Suppressor macrophage (primary cell): ENCODE measurements at places on chromosomes 3 and 15.
A peak's percentile ranks its signal among the peaks of the same experiment; 100 is the strongest.

- DNase-seq: no peak
Observed at GRCh38 chr3:139199421-139200010, 144.3 kb upstream of the MRPS22 start.

- DNase-seq: no peak
Observed at GRCh38 chr3:52318186-52318816, 2.2 kb downstream of the DNAH1 start.

DNA sequence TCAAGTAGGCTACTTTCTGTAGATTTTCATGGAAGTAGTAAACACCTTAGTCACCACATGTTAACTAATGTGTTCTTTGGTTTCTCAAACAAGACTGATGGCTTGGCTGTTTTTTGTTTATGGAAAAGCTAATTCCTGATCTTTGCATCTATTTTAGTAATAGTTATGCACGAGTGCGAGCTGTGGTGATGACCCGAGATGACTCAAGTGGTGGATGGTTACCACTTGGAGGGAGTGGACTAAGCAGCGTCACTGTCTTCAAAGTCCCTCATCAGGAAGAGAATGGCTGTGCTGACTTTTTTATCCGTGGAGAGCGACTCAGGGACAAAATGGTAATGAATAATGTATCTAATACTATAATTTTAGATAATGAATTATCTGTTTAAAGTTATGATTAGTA, 46.6 kb downstream of the SPRED1 start:
- no peak for DNase-seq

DNA sequence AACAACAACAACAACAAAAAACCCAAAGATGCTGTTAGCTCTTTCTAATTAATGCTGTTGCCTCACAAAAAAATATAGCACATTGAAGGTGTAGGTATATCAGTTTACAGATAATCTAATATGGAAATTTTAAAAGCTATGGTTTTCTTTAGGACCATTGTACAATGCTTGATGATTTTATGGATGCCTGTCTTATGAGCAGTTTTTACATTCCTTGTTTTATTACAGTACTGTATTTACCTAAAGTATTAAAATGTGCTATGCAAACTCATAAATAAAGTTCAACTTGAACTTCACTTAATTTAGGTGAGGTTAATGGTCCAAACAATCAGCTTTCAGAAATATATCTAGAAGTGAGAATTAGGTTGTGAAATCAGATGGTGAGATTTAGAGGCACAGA, 212.2 kb upstream of the GOLIM4 start:
- DNase-seq: no peak

DNA sequence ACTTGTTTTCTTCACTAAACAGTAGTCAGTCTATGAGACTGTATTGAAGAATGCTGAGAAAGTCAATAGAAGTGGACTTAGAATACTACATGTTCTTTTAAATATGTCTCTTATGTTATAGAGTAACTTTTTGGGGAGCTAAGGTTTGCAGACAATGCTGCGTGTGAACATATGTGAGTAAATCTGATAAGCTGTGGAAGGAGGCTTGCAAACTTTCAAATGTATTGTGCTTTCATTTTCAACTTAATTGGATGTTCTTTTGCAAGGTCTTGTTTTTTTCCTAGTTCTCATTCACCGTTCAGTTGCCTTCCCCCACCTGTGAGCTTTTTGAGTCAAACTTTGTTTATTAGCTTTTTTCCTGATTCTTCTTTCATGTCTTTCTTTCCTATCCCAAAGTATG, 176.2 kb downstream of the LPP start:
- no peak for DNase-seq

DNA sequence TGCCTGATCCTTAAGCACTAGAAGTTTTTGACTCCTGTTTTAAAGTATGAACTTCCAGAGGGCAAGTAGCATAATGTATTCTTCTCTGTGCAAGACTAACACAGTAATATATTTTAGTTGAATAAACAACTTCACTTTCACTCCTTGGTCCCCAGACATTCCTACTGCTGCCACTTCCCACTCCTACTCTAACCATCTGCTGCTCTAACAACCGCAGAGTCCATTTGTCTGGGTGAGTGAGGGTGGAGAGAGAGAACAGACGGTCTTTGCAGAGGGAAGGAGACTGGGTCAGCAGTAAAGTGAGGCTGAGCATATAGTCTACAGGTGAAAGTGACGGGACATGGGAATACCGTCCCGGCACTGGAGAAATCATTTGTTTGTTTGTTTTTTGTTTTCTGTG, 301.0 kb upstream of the SLCO3A1 start:
- no peak for DNase-seq

DNA sequence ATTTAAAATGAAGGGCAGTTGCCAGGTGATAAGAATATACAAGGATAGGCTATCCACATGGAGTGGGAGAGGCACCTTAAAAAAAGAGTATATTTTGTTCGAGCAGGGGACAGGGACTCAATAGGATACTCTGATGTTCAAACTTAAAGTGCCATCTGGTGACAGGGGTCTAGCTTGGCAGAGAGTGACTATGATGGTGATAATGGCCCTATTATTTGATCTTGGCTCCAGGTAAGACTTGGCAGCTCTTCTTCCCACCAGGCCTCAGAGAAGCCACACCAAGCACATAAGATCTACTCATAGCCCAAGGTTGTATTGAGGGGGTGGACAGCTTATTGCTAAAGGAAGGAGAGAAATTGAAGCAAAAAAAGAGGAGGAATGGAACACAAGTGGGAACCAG, 109.0 kb upstream of the MANF start:
- DNase-seq: peak; percentile 14

DNA sequence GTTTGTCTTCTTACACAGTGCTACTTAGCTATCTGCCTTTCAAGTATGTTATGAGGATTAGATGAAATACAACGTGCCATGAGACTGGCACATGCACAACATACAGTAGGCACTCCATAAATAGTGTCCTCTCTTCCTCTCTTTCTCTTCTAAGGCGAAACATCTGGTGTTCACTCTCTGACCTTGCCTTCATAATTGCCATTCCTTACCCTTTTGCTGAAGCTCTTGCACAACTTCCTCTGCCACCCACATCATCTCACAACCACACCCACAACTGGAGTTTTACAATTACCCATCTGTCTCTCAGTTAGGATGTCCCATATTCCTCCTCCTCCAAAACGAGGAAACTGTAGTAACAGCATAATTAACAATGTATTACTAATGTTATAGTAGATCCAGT, 26.4 kb upstream of the ACP3 start:
- peak; percentile 93 for DNase-seq

DNA sequence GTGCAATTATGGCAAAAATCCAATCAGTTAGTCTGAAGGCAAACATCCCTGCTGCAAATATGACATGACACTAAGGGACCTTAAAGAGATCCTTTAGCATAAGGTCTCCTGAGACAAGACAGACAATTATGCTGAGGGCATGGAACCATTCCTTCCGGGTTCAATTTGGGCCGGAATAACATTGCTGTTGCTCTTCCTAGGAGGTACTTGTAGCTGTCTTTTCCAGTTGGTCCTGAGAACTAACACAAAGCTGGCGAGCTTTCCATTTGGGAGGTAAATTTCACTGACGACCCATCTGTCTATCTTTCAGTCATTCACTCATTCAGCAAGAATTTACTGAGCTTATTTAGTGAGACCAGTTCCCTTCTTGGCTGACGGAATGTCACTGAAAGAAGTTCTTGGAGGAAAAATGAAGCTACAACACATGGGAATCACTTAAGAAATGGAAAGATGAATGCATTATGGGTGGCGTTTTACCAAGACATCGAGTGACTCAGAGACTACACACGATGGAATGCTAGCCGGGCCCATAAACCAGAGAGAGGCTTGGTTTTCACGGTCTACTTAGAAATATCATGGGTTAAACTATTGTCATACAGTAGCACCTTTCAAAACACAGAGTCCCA, 215.5 kb downstream of the PDZRN3 start:
- DNase-seq: no peak

GRCh38 chr3:21544076-21544462, 206.9 kb downstream of the ZNF385D start:
- DNase-seq: no peak

DNA sequence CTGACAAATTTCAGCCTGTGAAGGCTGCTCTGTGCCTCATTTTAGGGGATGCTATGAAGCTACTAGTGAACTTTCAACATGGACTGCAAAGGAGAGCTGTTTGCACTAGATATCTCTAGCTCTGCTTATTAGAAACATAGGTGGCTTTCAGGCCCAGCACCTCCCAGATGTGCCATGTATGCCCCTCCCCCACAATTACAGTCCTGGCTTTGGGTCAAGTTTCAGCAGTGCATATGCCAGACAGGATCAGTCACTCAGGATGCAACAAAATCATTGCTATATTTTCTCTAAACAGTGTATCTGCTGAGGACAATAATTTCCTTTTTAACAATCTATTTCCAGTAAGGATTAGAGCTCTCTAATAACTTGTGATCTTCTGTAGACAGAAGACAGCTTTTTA, 178.8 kb upstream of the STAC start:
- DNase-seq: no peak

- no peak for DNase-seq
Observed at GRCh38 chr3:24296441-24297205, 198.0 kb downstream of the THRB start.

DNA sequence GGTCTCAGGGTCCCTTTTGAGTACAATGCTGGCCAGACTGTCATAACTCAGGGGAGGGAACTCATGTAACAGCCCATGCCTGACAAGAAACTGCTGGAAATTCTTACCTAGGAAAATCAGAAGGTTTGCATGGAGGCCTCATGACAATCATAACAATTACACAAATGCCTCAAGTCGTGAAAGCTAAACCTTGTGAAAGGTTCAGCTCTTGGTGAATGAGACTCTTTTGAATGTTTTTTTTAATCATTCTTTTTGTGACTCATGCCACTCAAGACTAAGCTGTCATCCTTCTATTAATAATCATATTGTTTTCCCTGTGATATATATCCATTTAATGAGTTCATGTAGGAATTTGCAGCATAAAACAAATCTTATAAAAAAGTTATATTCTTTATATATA, 61.4 kb upstream of the LEKR1 start:
- DNase-seq: peak; percentile 27

DNA sequence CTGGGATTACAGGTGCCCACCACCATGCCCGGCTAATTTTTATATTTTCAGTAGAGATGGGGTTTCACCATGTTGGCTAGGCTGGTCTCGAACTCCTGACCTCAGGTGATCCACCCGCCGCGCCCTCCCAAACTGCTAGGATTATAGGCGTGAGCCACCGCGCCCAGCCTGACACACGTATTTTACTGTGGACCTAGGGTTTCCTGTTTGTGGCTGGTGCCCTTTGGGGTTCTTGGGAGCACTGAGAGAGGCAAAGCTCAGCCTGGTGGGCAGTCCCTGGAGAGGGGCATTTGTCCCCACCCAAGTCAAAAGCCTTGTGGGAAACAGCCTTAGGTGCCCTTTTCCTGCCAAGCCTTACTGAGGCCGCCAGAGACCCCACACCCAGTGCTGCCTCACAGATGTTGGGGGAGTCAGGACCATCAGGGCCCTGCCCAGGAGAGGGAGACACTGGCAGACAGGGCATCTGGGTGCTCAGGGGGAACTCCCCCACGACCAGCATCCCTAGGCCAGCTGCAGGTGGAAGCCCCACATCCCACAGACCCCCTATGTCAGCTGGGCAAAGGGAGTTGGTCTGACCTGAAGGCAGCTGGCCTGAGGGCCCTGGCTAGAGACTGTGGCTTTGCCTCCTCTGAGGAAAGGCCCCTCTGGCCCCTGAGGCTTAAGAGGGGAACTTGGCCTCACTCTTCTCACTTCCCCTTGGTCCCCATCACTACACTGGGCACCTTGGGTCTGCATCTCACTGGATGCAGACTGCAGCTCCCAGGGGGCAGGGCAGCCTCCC, 35.1 kb downstream of the DNAH1 start:
- no peak for DNase-seq

- DNase-seq: peak; percentile 19
Observed at GRCh38 chr3:11539218-11539617, 104.5 kb downstream of the VGLL4 start.

DNA sequence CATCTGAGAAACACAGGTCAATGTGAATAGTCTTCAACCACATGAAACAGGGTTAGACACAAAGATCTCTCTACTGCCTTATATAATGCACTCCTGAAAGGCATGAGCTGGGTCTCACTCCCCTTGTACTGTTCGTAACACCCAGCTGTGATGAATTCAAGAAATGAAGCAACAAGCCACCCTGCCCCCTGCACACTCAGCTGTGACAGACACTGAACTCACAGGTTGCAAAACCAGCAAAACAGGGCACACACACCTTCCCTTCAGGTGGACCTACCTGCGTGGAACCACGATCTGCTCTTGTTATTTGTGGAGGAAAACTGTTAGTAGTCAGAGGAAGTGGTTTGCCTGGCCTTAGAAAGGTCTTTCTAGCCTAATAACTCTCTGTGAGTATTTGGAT, 64.5 kb downstream of the CERS3 start:
- no peak for DNase-seq

- peak; percentile 74 for DNase-seq
Observed at GRCh38 chr15:68550498-68551295, 28.1 kb upstream of the CORO2B start.

- no peak for DNase-seq
Observed at GRCh38 chr15:90597577-90597976, 67.9 kb downstream of the CRTC3 start.

GRCh38 chr3:142577696-142578328, 721 bp downstream of the ATR start:
- DNase-seq: peak; percentile 28

GRCh38 chr15:101326462-101327146, 31.6 kb upstream of the SNRPA1 start:
- no peak for DNase-seq

GRCh38 chr3:151726016-151726415, 7.7 kb upstream of the AADACL2 start:
- DNase-seq: no peak

DNA sequence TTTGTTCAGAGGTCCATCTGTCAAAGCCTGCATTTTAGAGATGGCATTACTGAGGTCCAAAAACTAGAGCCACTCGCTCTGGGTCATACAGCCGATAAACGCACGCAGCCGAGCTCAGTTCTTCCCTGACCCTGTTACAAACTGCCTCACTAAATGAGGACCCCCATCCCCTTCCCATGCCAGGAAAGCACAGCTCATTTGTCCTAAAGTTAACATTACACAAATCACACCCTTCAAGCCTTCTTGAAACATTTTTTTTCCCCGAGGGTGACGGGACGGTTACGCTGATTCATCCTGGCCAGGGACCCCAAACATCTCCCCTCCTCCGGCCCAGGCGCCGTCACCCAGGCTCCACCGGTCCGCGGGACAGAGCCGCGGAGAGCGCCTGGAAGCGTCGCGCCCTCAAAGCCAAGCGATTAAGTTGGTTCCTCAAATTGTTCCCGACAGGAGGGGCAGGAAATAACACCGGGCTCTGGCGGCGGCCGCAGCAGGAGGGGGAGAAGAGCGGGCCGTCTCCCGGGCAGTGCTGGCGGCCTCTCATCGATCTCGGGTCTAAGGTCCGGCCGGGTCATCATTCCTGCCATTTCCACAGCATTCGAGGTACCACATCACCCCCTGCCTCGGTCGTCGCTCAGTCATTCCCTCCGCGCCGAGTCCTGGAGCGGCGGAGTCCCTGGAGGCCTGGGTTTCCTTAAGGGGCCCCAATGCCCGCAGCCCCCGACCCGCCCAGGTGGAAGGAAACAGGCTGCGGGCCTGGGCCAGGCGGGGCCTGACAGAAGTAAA, 619 bp upstream of the CMTM8 start:
- DNase-seq: peak; percentile 58
